ENCODE measurements at places on chromosomes 2 and 18.

DNA sequence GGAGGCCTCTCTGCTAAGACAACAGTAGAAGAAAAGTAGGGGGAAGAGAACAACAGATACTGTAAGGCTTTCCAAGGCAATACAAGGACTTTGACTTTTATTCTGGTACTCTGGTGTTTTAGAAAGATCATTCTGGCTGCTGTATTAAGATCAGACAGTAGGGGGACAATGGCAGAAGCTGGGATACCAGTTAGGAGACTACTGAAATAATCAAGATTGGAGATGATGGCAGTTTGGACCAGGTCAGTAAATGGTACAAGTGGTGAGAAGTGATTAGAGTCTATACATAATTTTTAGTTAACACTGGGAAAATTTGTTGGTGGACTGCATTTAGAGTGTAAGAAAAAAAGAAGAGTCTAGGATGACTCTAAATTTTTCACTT, 139.7 kb downstream of the ROCK1 start:
- DNase-seq, result peak; percentile 56

- DNase-seq, result no peak
Observed at GRCh38 chr2:48695991-48696390, 59.5 kb downstream of the LHCGR start.

DNA sequence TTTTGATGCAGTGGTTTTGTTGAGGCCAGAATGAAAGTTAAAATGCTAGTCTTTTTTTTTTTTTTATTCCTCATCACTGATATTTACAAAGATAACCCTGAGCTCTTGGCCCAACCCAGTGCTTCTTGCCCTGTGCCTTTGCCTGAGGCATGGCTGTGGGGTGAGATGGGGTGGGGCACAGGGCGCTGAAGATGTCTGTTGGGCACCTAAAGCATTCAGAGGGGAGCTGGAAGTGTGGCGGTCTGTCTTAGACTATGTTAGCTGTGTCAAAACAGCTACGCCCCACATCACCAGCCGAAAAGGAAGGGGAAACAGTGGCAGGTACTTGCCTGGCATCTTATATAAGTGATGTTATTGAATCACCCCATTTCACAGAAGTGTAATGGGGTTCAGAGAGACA, 20.7 kb downstream of the TOGARAM2 start:
- no peak for DNase-seq

GRCh38 chr18:74773171-74773624, 175.5 kb downstream of the ZNF407 start:
- DNase-seq, result no peak

- DNase-seq, result peak; percentile 41
Observed at GRCh38 chr2:202494300-202495229, 118.4 kb downstream of the BMPR2 start.

Measured in D341Med (cell line).